ENCODE measurements at places on chromosomes 5 and 9.

DNA sequence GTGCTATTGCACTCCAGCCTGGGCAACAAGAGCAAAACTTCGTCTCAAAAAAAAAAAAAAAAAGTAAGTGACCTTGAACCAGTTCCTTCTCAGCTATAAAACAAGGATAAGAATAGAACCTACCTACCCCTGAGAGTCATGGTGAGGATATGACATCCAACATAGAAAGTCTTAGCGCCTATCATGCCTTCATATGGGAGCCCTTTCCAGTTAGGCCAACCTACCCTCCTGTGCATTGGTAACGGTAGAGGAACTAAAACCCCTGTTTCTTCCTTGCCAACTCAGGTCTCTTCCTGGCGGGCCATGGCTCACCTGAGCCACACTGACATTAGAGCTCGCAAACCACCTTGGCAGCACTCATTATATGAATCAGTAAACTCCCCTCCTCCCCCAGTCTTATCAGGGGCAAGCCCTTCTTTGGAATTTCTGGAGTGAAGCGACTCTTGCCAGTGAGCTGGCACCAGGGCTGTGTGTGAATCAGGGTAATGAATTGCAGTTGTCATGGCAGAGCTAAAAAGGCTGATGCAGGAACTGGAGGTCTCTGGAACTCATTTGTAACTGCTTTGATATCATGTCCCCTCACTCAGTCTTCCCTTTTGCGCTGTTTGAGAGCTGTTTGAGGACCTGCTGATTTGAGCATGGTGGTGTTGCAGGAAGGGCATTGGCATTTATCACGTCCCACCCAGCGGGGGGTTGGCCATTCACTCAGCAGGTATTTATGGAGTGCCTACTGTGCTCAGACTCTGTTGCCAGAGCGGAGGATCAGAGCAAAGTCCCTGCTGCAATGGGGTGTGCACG lies 10.3 kb downstream of the WWC1 start:
- no peak for DNase-seq

GRCh38 chr9:136994888-136995230 lies 1.5 kb downstream of the CLIC3 start:
- DNase-seq = no peak

DNA sequence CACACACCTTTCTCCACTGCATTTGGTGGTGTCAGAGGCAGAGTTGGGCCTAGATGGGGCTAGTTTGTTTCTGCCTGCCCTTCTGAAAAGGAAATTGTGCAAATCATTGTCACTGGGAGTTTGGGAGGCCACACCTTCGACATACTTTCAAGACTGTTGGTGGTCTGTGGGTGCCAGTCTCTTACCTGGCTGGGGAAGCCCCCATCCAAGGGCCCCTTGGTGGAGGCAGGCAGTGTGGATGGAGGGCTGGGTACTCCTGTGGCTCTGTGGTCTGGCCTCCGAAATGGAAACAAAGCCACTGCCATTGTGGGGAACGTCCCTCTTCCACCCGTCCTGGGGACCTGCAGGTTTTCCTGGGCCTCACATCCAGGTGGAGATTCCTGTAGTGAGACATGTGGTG lies 10.9 kb upstream of the PHYHD1 start:
- no peak for DNase-seq

DNA sequence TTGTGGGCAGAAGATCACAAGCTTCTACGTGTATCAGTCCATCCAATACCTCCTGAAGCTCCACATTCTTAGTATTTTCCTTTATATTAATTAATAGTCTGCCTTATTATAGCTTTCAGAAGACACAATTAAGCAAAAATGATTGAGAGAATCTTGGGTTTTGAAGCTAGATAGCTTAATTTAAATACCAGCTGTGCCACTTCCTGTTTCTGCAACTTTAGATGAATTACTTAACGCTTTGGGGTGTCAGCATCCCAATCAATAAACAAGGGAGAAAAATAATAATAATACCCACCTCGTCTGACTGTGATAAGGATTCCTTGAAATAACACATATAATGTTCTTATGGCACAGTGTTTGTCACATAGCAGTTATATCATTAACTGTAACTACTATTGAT lies 44.7 kb upstream of the HTR4 start:
- no peak for DNase-seq

- DNase-seq = no peak
Observed at GRCh38 chr9:130060296-130060695, 6.6 kb downstream of the GPR107 start.

DNA sequence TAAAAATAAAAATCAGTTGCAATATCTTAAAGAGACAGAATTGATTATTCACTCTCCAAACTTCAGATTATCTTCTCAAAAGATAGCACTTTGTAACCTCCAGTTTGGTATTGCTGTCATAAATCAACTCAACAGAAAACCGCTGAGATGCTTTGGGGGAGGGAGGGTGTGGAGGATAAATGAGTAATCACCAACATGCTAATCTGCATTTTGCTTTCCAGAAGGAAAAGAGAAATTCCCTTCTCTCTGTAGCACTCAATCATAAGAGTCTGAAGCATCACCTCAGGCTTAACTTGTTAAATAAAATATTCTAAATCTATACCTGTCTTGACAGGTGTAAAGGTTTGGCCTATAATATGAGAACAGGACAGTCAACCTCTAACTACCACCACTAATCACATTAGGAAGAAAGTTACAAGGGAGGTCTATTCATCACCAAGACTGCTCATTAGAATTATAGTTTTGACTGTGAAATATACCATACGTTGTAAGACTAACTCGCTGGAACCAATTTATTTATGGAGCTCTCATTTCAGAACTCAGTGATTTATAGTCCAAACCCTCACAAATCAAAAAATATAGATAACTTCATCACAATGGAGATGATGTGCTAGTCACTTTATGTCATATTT lies 89.0 kb downstream of the PIK3R1 start:
- DNase-seq = no peak

DNA sequence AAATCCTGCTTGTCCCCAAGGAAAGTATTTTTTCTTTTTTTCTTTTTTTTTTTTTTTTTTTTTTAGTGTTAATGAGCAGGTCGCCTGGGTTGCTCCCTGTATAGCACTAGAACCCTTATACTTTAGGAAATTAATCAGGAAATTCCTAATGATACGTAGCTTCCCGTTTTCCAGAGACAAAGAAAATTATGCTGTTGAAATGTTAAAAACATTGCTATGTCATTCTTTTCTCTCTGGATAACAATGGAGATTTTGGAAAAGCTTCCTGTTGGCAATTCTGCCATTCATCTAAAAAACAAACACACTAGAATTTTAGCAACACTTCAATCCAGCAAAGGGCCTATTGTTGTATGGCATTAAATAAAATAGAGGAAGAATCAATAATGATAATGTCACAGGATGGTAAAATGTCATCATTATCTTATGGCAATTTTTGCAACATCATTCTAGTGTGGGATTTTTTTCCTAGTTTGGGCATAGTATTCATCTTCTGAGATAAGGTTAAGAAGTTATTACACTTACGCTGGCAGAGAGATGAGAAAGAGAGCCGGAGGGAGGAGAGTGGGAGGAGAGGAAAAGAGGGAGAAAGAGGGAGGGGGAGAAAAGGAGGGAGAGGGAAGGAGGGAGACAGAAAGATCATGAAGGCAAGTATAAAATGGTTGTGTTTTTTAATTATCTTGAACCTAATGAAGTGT lies 315.8 kb upstream of the PDE4D start:
- DNase-seq = no peak

- DNase-seq = no peak
Observed at GRCh38 chr9:113143432-113144227, 7.2 kb upstream of the SLC31A2 start.

DNA sequence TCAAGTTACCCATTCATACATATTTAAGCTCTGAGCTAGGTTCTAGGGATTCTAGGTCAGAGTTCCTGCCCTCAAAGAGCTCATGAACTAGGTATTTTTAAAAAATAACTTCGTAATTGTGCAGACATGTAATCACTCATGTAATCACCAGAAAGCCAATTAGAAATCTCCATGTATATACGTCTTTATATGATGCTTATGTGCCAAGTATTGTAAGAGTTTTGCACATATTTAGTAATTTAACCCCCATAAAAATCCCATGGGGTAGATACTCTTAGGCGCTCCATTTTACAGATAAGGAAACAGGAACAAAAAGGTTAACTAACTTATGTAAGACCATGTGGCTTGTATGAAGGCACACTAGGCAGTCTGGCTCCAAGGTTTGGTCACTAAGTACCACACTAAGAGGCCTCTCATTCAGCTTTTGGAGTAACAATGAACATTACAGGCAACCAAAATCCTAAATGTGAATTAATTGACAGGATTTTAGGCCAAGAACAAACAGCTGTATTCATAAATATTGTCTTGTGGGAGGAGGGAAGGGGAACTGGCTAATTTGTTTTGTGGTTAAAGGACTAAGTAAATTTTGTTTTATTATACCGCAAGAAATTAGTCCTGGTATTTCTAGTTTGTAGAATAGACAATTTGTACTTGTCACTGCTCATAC lies 1.7 kb upstream of the OTULINL start:
- no peak for DNase-seq

- no peak for DNase-seq
Observed at GRCh38 chr5:109399092-109399759, 10.5 kb downstream of the PJA2 start.

DNA sequence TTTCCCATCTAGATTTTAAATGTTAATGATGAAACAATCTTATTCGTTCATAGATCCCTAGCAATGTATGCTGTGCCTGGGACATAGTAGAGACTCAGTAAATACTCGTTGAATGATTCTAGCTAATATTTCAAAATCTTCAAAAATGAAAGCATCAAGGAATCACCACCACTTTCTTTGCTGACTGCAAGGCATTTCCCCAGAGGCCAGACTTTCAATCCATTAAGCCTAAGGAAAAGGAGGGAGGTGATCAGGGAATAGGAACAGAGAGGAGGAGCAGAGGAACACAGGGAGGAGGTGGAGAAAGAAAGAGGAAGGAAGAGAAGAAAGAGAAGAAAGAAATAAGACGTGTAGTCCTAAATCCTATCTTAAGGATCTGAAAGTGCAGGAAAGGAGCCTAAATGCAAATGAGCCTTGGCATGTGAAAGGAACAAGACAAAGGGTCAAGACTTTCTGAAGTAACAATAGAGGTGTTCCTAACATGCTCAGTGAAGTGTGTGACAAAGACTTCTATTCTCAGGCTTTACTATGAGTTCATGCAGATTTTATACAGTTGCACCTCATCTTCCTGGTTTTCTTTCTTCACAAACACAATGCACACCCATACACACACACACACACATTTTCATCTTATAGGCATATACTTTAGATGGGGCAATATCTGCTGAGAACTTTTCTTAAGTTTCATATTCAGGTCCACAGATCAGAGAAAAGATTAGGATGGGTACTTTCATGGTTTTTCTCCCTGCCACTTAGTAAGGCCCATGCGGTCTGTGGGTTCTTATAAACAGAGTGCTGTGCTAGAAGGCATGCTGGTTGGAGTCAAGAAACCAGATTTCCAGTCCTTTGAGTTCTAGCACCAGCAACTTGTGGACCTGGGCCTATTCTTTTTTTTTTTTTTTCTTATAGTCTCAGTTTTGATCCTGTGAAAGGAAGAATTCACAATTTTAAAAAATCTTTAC lies 512.2 kb upstream of the TNC start:
- DNase-seq = no peak

- no peak for DNase-seq
Observed at GRCh38 chr5:148386041-148386440, 2.3 kb downstream of the FBXO38 start.

- peak; percentile 74 for DNase-seq
Observed at GRCh38 chr9:124894741-124895170, 32.8 kb downstream of the ARPC5L start.

- no peak for DNase-seq
Observed at GRCh38 chr5:64900618-64901017, 131.9 kb downstream of the CWC27 start.

GRCh38 chr5:80961376-80962281 lies 1.5 kb downstream of the RASGRF2 start:
- DNase-seq = no peak

DNA sequence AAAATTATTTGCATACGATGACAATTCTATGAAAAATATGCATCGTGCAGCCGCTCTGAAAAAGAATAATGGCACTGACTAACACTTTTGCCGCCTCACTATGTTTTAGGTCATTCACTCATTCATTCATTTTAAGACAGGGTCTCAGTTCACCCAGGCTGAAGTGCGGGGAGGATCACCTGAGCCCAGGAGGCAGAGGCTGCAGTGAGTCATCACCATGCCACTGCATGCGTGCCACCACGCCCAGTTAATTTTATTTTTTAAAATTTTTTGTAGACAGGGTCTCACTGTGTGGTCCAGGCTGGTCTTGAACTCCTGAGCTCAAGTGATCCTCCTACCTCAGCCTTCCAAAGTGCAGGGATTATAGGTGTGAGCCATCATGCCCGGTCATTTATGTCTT lies 37.0 kb downstream of the RAPGEF1 start:
- no peak for DNase-seq

DNA sequence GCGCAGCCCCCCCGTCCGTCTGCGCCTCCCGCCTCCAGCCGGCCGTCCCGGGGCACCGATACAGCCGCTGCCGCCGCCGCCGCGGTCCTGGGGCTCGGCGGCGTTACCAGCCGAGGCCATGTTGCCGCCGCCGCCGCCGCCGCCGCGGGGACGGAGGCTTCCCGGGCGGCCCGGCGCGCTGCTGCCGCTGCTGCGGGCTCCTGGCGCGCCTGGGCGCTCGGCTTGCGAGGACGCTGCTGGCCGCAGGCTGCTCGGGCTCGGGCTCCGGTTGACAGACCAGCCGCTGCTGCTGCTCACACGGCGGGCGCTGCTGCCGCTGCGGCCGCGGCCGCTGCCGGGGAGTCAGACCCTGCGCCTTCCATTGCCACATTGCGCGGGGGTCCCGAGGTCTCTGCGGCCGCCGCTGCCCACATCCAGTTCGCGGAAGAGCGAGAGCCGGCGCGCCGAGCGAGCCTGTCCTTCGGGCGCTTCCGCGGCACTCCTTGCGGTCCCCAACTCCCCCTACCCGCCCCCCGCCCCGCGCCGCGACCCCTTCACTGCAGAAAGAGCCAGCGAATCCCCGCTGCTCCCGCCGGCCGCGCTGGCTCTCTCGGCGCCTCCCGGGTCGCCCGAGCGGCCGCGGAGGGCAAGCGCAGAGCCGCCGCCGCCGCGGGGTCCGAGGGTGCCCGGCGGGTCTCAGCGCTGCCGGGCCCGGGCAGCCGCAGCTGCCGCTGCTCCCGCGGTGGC lies 8.4 kb downstream of the PTCH1 start:
- DNase-seq = no peak

- DNase-seq = no peak
Observed at GRCh38 chr9:82167296-82167695, 178.7 kb downstream of the SPATA31D1 start.

DNA sequence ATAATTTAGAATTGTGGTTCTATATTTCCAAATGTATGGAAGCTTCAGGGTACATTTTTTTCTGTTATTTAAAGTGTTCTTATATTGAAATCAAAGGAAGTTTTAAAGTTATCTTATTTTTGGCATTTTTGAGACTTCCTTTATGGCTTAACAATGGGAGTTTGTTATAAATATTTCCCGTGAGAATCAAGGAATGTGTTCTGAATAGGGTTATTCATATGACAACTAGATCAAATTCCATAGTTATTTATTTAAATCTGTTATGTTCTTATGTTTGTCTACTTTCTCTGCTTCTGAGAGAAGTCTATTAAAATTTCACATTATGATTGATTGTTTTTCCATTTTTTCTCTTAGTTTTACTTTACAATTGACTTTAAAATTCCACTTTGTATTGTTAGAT lies 135.1 kb downstream of the ADAMTS16 start:
- no peak for DNase-seq

GRCh38 chr9:129328355-129329042 lies 150.4 kb upstream of the IER5L start:
- peak; percentile 12 for DNase-seq

GRCh38 chr9:77847626-77848025 lies 184.0 kb downstream of the GNAQ start:
- DNase-seq = no peak

Data from Kasumi-1 (cell line).